HFF-Myc (cell line): ENCODE measurements at places on chromosomes 16 and 17.

DNA sequence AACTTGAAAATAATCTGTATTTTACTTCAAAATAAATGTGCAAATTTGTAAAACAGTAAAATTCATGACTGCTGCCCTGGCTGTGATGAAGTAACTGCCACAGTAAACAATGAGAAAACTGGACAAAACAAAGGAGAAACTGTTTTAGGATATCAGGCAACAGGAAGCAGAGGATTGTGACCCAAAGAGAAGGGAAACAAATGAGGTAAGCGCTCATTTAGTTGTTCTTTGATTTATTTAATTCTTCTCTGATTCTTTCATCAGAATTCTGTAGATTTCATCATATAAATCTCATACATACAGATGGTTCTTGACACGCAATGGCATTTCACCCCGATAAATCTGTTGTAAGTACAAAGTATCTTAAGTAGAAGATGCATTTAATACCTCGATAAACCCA is 198.1 kb upstream of the AXIN2 start:
- DNase-seq, result no peak

GRCh38 chr17:71395901-71396300 is 724.9 kb upstream of the SOX9 start:
- no peak for DNase-seq

GRCh38 chr17:49723423-49723822 is 15.7 kb upstream of the SLC35B1 start:
- no peak for DNase-seq

GRCh38 chr17:79841369-79842135 is 2.3 kb upstream of the CBX4 start:
- DNase-seq, result no peak

GRCh38 chr17:78568494-78569115 is 8.6 kb downstream of the DNAH17 start:
- no peak for DNase-seq

- DNase-seq, result no peak
Observed at GRCh38 chr16:48609652-48610029, 339 bp downstream of the N4BP1 start.

DNA sequence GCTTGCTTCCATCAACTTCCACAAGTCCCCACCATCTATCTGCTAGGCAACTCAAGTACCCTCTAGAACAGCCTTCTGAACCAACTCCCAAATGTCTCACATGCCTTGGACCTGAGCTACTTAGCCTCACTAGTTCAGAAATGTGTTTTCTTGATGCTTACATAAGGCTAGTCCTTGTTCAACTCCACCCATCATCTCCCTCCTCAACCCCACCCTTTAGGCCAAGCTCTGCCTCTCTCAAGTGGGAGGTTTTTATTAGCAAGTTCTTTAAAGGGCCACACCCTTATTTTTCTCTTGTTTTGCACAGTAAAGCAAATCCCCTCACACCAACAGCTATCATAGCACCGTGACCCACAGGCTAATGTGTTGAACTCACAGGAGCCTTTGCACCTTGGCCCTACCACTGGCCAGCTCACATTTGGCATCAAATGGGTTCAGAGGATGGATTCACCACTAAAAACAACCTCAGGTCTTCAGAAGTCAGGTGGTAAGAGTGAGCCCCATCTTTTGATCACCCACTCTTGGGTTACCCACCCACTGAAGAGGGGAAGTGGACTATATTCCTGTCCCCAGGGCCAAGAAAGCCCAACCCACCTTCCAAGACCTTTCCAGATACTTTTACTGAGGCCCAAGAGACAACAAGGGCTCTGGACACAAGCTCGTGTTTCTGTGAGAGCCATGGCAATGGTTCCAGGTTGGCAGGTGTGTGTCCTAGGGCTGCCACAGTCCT is 12.2 kb downstream of the PIK3R5 start:
- no peak for DNase-seq

DNA sequence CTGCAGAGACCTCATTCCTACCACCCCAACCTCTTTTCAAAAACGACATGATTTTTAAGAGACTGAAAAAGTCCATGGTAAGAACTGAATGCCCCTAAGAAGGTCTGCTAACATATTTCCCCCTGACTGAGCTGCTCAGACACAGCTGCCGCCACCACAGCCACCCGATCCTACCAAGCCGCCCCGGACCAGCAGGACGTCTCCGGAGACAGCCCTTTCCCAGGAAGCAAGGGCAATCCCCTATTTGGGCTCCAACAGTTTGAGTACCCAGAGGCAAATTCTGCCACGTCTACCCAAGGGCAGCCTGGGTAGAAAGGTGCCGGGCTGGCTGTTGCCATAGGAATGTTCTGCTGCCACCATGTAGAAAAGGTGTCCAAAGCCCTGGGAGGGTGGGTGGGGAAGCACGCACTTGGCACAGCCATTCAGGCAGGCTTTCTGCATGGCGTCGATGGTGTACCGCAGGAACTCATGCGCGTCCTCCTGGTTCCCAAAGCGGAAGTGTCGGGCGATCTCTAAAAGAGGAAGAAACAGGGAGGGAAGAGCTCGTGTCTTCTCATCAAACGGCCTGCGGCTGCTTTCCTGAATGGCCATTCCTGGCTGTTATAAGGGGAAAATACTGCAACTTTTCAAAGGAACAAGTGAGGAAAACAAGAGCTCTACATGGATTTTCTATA is 13.6 kb downstream of the USP36 start:
- DNase-seq, result no peak

DNA sequence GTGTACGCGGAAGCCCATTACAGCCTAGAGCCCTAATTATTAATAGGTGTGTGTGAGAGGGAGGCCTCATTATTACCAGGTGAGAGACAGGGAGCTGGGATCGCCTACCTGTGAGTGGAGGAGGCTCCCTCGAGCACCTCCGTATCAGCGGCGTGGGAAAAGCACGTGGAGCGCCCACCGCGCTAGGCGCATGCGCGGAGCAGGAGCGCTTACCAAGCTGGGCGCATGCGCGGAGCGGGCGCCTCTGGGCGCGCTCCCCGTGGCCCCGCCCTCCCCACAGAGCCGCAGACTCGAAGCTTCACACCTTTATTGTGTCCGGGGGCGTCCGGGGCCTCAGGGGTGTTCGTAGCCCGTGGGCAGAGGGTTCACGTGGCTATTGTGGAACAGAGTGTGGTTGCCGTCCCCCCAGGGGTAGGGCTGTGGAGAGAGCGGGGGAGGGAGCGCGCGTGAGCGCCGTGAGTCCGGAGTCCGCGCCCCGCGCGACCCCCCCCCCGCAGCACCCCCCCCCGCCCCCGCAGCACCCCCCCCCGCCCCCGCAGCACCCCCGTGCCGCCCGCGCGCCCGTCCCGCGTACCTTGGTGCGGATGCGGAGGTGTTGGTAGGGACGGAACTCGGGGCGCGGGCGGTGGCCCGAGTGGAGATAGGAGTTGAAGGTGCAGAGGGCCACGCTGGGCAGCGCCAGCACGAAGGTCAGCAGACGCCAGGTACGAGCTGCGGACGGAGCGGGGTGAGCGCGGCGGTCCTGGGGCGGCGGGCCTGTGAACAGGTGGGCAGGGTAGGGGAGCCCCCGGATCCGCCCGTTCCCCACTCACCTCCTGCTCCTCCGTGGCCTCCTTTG is 500 bp downstream of the COX6A2 start:
- DNase-seq, result no peak

DNA sequence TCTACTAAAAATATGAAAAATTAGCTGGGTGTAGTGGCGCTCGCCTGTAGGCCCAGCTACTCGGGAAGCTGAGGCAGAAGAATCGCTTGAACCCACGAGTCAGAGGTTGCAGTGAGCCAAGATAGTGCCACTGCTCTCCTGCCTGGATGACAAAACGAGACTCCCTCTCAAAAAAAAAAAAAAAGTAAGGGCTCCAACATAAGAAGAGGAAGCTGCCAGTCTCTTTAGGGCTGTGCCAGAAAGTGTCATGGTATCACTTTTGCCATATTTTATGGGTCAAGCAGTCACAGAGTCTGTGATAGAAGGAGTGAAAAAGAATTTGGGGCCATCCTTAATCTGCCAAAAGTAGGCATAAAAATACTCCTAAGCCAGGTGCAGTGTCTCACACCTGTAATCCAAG is 1.4 kb upstream of the PIPOX start:
- no peak for DNase-seq

GRCh38 chr16:4288148-4288921 is 15.5 kb upstream of the TFAP4 start:
- no peak for DNase-seq

- no peak for DNase-seq
Observed at GRCh38 chr17:78532311-78532710, 44.9 kb downstream of the DNAH17 start.

DNA sequence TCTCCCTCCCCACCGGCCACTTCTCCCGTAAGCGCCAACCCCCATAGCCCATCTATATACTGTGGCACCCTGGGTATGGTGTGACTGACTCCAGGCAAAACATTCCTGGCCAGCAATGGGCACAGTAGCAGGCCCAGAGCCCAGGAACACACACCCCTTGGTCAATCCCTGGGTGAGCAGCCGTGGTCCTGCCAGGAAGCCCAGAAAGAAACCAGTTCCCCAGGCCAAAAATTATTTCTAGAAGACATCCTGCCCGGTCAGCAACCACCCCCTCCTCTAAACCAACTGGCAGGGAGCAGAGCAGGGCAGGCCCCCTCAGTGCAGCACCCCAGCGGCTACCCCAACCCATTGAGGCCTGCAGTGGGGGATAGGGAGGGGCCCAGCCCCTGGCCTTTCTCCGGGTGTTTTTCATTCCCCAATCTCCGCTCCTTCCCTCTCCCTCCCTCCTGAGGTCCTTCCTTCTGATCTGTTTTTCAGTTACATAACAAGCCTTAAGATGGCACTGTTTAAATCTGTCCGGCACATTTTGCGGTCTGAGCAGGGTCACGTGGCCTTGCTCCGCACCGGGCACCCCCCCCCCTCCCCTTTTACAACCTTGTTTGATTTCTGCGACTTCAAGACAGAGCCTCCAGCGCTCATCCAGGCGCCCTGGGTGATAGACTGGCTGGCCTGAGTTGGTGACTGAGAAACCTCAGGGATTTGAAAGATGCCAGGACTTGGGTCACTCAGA is 2.0 kb downstream of the NPTX1 start:
- peak; percentile 26 for DNase-seq

DNA sequence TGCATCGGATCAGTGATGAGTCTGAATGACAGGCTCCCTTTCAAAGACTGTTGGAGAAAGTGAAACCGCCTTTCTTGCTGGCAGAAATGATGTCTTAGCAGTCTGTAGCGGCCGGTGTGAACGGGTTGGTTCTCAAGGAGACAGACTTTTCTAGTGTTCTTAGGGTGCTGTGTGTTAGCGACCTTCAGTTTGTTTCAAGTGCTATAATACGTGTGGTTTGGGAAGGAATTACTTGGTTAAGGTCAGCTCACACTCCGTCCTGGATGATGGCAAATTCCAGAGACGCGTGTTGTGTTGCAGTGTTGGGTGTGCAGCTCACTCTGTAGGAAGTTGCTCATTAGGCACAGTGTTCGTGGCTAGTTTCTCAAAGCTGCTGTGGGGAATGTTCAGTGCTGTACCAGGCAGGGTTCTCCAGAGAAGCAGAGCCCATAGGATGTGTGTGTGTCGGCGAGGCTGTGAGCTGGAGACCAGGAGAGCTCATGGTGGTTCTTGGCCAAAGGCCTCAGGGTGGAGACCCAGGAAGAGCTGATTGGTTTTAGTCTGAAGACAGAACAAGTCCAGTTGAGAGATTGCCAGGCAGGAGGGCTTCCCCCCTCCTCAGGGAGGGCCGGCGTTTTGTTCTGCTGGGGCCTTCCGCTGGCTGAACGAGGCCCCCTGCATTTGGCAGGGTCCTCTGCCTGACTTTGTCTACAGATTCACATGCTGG is 37.6 kb downstream of the ZNF750 start:
- no peak for DNase-seq

DNA sequence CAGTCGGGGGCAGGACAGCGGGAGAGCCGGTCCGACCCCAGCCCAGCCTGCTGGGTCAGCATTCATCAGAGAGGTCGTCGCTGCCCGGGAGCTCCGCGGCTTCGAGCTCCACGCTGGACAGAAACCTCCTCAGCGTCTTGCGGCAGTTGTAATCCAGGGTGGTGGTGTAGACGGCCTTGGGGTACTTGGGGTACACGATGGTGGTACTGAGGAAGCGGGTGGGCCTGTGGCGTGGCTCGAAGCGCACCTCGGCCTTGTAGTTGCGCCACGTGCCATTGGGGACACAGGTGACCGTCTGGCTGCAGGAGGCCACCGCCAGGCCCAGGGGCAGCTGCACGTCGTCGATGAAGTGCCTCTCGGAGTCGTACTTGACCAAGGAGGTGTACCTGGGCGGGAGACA is 90.5 kb upstream of the RPH3AL start:
- no peak for DNase-seq

DNA sequence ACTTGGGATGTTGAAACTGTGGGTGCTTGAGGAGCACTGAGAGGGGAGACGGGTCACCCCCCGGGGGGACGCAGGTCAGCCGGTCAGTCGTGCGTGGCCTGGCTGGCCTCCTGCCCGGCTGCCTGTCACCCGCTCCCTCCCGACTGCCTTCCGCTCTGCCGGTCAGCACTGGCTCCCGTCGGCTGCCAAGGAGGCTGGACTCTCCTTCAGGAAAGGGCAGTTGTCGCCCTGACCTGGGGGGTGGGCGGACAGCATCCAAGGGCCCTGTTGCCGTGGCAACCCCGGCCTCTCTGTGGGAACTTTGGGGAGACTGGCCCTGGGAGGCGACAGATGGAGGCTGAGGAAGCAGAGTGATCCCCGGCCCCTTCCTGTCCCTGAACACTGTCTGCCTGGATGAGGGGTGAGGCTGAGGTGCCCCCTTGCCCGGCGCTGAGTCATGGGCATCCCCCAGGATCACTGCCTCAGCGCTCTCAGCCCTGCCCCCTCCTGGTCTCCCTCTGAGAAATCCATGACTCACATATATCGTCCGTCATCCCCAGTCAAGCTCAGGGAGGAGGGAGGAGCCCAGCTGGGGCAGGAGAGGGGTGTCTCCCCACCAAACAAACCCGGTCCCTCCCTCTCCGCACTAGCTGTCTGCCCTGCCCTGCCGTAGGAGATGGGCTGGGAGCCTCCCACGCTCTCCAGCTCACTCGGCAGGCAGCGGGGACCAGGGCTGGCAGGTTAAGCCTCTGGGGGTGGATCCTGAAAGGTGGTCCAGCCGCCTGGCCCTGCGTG is at the start of gene ADGRG1:
ADGRG1 (plus strand) TSS at position 623 of the 774 bp plus-strand sequence. CDS start 21,658 bp downstream, outside the sequence.
- DNase-seq, result peak; percentile 69

- no peak for DNase-seq
Observed at GRCh38 chr17:65074778-65075250, 18.3 kb upstream of the GNA13 start.

DNA sequence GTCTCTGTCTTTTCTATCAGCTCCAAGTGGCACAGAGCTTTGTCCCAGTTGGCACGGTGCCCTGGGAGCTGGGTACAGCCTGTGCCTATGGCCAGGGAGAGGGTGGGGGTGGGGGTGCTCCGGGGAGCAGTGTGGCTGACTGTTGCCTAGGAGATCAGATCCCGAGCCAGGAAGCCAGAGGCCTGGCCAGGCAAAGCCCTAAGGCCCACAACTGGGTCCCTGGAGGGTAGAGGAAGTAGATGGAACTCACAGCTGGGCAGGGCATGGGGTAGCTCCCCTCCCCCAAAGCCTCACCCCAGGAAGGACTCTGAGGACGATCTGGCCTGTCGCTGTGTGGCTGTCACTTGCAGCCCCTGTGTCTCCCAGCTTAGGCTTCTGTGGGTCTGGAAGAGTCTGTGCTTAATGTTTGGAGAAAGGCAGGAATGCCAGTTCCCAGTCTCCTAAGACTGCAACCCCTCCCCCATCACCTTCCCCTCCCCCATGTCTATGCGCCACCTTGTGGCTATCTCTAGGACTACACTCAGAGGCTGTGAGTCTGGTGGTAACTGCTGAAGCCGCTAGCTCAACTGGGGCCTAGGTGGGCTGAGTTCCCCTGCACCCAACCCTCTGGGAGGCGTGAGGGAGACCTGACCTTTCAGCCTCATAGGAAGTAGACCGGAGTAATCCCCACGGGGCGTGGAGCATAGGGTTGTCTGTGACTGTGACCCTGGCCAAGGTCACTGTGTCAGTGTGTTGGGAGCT is 12.6 kb downstream of the THRA start:
- DNase-seq, result no peak
